ENCODE measurements at places on chromosomes 6 and 20.

- DNase-seq: no peak
Observed at GRCh38 chr20:15380770-15381169, 1043.4 kb upstream of the FLRT3 start.

- no peak for DNase-seq
Observed at GRCh38 chr20:57892471-57892870, 182.7 kb upstream of the PMEPA1 start.

DNA sequence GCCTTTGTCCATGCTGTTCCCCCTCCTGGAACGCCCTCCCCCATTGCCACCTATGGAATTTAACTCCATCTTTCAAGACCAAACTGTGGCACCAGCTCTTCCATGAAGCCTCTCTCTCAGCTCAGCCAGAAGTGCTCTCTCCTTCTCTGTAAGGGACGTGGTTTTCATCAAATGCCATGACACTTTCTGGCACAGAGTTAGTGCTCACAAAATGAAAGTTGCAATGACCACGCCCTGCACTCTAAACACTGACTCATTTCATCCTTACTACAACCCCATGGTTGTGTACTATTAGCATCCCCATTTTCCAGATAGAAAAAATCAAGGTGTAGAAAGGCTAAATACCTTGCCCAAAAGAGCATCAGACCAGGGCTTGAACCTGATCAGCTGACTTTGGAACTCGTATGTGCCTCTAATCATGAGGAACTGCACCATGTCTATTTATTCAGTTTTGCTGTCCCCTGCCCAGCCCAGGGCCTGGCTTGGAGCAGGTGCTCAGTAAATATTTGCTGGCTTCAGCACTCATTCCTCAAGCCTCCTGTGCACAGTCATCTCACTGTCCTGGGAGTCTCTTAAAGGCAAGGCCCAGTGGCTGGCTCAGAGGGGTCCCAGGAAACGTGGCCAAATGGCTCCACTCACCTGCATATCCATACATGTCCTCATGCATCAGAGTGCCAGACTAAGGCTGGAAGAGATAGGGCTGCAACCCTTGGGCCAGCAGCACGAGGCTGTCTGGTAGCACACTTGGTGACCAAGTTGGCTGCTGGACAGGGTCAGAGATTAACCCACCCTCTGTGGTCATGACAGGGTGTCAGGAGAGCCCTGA is 77.9 kb downstream of the MRPL14 start:
- DNase-seq: no peak

GRCh38 chr20:646107-646867 is 6.7 kb downstream of the SRXN1 start:
- DNase-seq: no peak

DNA sequence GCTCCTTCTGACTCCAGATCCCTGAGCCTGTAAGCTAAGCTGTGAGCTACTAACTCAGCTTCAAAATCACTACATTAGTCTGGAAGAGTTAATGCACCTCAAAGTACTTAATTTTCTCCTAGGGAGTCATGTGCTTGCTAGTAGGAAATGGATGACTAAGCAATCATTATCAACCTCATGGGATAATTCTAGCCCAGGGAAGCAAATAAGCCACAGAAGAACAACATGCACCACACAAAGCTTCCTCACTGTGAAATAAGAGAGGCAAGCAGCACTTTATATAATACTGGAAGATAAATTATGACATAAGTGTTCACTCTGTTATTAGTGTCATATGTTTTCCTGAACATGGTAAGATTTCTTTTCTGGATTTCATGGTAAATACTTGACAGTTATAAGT is 57.9 kb upstream of the RCAN2 start:
- DNase-seq: no peak

DNA sequence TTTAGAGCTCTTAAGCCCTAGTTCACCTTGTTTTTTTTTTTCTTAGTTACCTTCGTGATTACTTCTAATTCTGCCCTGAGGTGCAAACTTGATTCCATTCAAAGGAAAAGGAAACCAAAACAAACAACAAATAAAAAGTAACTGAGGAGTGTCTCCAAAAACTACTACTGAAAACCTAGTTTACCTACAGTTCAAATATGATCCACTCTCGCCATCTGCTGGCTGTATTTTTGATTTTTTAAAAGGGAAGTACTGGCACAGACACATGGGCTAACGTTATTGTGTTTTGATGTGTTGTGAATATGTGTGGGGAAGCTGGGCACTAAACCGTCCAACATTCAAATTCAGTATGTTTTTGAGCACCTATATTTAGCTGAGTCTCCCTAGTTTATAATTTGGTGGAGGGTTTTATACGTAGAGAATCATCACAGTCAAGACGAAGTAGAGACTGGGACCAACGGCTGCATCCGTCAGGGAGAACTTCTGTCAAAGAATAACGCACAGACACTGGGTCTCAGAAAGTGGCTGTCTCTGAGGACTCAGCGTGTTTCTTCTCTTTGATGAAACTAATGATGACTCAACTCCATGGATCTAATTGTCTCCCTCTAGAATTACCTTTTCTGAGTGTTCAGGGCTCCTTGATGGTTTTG is 373.5 kb upstream of the BTBD3 start:
- DNase-seq: peak; percentile 76

Data from brain microvascular endothelial cell (primary cell).